ENCODE measurements at places on chromosomes 12 and 14.

DNA sequence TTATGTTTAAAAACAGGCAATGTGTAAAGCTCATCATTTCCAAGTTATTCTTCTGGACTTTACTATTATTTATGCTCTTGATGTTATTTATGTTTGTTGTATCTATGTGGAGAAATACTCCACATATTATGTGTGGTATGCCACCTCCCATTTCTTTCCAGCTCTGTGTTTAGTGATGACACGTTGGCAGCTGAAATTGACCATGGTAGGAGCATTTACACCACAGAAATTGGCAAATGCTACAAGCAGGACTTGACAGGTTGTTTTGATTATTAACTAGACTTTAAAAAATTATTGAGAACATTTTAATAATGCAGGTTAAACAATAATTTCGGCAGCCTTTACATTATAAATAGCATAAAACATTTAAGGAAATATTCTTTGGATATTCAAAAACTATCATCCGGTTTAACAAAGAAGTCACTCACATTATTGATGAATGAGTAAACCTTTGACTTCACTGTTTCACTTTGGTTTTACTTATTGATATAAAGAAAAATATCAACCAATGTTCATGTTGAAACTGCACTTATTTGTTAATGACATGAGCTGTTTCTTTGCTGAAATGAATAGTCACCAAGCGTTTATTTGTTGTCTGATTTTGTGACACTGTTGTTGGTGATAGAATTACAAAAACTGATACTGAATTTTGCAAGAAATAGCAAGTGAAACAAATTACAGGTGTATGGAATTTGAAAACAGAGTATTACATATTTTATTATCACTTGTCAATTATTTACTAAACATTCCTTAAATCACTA is 76.8 kb downstream of the HMGA2 start:
- no peak for DNase-seq

- DNase-seq = peak; percentile 46
Measured at GRCh38 chr12:92063641-92064040, 82.0 kb downstream of the BTG1 start.

DNA sequence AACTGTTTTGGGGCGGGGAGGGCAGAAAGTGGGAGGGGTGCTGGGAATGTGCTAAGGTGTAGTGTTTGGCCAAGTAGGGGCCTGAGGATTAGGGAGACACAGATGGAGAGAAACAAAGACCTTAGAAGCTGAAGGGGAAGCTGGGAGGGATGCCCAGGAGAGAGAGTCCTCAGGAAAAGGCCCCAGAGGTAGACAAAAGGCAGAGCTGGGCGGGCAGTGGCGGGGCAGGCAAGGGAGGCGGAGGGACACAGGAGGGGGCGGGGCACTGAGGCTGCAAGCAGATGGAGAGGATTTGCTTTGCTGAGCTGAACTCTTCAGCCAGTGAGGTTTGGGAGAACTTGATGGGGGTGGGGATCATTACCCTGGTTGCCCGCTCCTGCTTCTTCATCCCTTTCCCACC is 2.8 kb downstream of the PTMS start:
- no peak for DNase-seq

DNA sequence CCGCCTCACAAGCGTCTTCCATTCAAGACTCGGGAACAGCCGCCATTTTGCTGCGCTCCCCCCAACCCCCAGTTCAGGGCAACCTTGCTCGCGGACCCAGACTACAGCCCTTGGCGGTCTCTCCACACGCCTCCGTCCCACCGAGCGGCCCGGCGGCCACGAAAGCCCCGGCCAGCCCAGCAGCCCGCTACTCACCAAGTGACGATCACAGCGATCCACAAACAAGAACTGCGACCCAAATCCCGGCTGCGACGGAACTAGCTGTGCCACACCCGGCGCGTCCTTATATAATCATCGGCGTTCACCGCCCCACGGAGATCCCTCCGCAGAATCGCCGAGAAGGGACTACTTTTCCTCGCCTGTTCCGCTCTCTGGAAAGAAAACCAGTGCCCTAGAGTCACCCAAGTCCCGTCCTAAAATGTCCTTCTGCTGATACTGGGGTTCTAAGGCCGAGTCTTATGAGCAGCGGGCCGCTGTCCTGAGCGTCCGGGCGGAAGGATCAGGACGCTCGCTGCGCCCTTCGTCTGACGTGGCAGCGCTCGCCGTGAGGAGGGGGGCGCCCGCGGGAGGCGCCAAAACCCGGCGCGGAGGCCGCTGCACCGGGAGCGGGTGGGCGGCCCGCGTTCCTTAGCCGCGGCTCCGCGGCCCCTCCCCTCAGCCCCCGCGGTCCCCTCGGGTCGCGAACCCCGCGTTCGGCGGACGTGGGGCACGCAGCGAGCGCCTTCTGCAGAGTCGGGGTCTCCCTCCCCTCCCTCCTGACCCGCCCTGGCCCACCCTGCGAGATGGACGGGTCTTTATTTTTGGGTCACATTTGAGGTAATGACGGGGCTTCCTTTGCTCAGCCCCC is at the start of gene UBC:
UBC (minus strand) TSS at position 259 of the 847 bp plus-strand sequence. CDS start 879 bp downstream, outside the sequence.
- DNase-seq = peak; percentile 90

DNA sequence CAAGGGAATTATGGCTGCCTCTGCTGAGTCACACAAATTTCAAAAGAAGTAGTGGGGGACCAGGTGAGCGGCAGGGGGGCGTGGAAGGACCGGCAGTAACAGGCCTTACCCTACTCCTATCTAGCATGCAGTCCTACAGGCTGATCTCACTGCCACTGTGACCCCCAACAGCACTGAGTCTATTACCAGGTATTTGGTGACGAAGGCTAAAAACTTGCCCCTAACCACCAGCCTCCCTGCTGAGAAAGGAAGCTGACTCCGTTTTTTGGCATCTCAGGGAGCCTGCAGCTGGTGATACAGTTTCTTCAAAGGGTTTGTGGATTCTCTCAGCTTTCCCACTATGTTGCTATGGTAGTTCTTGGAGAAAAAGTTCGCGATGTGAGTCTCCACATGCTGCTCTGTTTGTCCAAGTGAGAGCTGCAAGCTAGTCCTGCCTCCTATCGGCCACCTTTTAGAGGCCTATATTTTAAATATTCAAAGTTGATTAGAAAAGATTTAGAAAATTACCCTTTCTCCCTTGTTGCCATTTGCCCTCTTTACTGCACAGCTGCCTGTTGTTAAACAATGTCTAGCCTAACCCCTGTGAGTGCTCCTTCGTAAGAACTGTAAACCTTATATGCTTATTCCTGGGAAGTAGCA is 57.1 kb upstream of the SLCO1B1 start:
- DNase-seq = no peak

- DNase-seq = no peak
Measured at GRCh38 chr12:72094490-72094889, 155.8 kb downstream of the TPH2 start.

GRCh38 chr12:51860986-51861385 is 12.5 kb upstream of the FIGNL2 start:
- DNase-seq = no peak

GRCh38 chr12:115057445-115057844 is 373.5 kb upstream of the TBX3 start:
- DNase-seq = no peak

- DNase-seq = peak; percentile 50
Measured at GRCh38 chr14:72528059-72528862, 365.6 kb downstream of the DPF3 start.
